AG09309 (cell line): ENCODE measurements at places on chromosomes 13 and 19.
A peak's percentile ranks its signal among the peaks of the same experiment; 100 is the strongest.

DNA sequence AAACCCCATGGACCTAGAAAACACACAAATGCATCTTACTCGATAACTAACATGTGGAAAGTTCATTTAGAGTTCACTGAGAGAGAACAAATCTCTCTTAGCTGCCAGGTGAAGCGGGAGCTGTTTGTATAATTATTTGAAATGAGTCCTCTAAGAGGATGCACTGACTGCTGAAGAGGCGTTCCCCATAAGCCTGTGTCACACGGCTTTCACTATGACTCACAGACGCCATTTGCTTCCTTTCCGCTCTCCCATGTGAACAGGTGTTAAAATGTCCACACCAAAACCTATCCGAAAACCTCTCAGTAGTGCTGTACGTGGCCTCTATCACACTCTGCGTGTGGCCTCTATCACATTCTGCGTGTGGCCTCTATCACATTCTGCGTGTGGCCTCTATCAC, 101.8 kb downstream of the SOX1 start:
- no peak for DNase-seq

DNA sequence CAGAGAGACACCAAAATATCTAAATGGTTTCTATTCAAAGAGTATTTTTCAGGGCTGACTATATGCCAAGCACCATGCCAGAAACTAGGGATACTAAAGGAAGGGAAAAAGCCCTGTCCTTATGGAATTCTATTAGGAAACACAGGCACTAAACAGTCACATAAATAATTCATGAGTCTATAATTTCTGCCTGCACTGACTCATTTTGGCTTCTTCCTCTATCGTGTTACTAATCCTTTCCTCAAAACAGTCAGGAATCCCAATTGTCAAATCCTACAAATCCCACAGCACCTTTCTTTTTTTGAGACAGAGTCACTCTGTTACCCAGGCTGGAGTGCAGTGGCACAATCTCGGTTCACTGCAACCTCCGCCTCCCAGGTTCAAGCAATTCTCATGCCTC, 29.2 kb downstream of the XPO4 start:
- DNase-seq = peak; percentile 8

GRCh38 chr19:4186087-4186993, 3.9 kb downstream of the ANKRD24 start:
- no peak for DNase-seq

DNA sequence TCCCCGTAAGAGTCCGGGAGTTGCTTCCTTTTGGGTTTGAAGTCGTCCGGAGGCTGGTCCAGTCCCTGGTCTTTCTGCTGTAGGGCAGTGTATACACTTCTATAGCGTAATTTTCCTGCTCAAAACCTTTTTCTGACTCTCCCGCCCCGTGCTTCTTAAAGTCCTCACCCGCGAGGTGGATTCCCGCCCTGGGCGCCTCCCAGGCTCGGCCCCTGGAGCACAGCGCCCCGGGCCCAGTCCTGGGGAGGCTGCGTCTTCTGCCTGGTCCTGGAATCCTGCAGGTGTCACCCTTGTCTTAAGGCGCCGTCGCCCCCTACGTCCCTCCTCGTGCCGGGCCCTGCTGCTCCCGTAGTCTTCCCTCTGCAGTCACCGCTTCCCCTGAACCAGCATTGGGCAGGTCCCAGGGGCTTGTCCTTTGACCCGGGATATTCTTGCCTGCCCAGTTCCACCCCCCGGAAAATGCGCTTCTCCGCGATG, 34.4 kb upstream of the ZNF808 start:
- DNase-seq = no peak

DNA sequence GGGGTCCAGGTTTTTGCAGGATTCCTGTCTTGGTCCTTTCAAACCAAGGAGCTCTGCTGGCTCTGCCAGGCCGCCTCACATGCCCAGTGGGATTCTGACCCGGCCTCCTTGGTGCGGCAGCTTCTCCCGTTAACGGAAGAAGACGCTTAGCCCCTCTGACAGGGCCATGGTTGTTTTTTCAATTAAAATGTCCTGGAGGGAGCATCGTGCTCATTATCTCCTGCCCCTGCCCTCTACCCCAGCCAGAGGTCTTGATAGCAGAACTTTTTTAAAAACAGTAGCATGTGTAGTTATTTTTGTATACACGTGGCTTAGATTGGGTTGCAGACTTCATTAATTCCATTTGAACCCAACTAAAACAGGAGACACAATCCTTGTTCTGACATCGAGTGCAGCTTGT, 11.5 kb upstream of the RPS15 start:
- DNase-seq = no peak

DNA sequence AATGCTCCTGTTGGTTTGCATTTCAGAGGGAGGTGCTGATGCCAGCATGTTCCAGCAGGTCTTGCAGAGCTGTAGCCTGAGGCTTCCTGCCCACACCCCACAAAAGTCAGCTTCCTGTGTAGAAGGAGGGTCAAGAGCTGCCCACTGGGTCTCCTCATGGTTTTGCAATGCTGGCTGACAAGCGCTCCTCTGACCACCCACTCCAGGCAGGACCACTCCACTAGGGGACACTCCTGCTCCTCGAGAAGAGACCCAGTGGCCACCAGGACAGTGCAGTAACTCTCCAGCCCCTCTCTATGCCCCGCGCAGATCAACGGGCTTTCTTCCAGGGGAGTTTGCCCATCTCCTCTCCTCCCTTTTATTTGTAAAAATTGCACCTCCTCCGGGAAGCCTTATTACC, 72.9 kb upstream of the UQCRFS1 start:
- DNase-seq = no peak

DNA sequence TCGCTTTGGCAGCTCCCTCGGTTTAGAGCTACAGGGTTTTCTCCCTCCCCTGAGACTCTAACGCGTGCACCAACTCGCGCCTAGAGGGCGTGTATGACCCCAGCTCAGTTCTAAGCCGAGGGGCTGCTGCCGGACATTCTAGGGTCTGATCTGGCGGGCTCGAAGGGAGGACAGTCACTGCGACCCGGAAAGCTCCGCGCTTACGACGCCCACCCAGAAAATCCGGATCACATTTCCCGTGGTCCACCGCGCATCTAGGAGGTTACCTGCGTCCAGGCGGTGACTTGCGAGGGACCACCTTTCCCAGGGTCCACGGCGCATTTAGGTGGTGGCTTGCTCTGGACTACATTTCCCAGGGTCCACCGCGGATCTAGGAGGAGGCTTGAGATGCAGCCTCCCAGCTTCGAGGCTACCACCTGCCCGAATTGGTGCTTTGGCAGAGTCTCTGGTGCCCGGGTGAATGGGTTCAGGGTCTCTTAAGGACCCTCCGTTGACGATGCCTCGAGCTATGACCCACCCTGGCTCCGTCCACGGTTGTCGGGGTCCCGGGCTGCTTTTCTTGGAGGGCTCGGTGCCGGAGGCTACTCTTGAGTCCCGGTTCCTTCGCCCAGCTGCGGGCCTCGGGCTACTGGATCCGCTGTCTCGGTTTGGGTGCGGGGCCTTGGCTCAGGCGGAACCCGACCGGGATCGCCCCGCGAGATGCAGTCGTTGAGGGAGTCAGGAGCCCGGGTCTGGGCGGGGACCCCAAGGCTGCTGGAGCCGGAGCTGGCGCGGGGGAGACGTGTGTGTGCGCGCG, 30.5 kb downstream of the ZNF146 start:
- no peak for DNase-seq

DNA sequence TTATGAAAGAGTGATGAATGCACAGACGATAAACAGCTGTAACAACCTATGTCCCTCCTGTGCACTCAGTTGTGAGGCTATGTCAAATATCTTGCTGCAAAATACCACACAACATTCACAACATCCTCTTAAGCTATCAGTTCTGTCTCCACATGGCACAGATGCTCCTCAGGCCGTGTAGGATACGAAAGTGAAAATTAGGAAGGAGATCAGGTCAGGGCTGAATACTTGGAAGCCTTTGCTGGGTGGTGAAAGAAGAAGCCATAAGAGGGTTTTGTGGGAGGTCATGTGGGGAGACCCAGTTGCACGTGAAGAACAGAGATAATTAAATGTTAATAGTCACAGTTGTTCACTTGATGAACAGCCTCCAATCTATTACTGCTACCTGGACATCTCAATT, 58.9 kb downstream of the RXFP2 start:
- DNase-seq = no peak

DNA sequence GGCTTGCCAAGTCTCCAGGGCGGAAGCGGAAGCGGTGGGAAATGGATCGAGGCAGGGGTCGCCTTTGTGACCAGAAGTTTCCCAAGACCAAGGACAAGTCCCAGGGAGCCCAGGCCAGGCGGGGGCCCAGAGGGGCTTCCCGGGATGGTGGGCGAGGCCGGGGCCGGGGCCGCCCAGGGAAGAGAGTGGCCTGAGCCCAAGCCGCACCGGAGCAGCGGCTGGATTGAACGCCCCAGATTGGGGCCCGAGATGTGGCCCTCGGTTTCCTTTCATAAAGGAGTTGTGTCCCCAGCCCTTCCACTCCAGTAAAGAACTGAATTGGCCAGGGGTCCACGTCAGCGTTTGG, 548 bp upstream of the P2RY11 start:
- no peak for DNase-seq

DNA sequence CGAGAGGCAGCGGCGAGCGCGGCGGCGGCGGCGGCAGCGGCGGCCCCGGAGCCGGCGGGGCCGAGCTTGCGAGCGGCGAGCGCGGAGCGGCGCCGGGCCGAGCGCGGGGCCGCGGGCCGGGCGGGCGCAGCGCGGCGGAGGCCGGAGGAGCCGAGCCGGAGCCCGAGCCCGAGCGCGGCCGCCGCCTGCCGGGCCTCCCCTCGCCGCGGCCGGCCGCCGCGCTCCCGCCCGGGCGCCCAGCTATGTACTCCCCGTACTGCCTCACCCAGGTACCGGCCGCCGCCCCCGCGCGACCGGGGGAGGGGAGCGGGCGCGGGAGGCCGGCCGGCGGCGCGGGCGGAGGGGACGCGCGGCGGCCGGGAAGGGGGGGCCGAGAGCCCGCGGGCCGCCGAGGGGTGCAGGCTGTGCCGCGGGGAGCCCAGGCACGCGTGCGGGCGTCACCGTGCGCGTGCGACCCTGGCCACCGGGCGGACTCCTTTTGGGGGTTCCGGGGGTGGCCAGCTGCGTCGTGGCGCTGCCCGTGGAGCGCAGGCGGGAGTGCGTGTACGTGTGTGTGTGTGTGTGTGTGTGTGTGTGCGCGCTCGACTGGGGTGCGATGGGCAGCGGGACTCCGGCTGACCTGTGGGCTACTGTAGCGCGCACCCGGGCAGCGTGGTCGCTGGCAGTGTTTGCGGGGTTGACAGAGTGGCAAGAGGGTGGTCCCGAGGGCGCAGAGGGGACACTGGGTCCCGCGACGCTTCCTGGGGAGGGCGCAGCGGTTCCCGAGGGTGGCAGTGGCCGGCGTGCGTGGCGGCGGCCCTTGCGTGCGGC, 526 bp downstream of the NFIX start:
- DNase-seq = no peak

GRCh38 chr13:113875837-113876281, 12.0 kb upstream of the GAS6 start:
- DNase-seq = no peak

DNA sequence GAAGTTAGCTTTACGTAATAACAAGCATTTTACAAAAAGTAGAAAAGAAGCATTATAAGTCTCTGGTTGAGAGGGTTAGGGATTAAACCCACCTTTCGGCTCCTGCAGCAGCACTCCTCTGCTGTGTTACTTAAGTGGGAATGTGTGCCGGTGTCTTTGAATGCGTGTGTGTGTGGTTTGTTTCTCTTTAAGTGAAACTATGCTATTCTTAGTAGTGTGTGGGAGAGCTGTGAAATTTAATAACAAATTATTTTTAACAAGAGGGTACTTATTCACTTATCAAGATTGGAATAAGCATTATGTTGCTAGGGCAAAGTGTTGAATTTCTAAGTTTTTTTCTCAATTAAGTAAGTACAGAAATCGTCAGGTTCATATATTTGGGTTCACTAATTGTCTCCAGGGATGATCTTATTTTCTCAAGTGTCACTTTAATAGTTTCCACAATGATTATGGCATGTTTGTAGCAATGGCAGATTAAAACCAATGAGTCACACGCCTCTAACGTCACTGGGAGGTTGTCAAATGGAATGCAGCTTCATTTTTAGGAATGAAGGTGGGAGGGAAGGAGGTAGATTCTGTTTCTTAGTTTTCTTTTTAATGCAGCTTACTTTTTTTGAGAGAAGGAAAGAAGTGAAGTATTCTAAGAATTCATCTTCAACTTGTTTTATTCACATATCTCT, 151.3 kb downstream of the LMO7 start:
- DNase-seq = no peak

- DNase-seq = no peak
Measured at GRCh38 chr19:14377883-14378328, 3.3 kb upstream of the ADGRE5 start.

GRCh38 chr19:10642473-10643171, 11.5 kb upstream of the ILF3 start:
- no peak for DNase-seq

DNA sequence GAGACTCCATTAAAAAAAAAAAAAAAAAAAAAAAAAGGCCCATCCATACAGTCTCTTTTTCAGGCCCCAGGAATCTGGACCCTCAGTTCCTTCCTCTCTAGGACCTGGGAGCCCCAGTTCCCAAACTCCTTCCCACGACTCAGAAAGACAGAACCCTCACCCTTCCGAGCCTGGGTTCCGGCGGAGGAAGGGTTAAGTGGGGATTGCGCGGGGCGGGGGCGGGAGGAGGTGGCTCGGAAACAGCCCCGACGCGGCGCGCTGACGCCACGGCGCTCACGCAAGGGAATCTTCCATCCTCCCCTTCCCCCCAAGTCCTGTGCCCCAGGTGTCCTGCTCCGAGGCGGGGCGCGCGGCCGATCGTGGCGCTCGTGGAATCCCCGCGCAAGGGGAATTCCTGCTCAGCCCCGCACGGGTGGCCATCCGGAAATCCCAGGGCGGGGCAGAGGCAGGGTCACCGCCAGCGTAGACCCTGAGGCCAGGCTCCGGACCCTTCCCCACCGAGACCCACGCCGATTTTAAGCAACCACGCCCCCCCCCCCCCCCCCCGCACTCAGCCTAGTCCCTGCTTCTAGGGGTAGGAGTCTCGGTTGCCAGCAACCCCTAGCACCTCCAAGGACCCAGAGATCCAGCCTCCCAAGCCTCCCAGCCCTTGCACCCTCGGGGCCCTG, 659 bp downstream of the NFKBID start:
- DNase-seq = no peak

GRCh38 chr13:105758918-105759860, 776.3 kb downstream of the EFNB2 start:
- DNase-seq = no peak

- DNase-seq = no peak
Measured at GRCh38 chr19:46716672-46717033, 261 bp downstream of the PRKD2 start.
